ENCODE measurements at places on chromosomes 2 and 18. TPM values are rescaled to one million over a fixed set of nuclear protein-coding genes. Genes with fewer than 3 reads are reported as not detected.

The RAB6D gene
- total RNA-seq = not detected

DNA sequence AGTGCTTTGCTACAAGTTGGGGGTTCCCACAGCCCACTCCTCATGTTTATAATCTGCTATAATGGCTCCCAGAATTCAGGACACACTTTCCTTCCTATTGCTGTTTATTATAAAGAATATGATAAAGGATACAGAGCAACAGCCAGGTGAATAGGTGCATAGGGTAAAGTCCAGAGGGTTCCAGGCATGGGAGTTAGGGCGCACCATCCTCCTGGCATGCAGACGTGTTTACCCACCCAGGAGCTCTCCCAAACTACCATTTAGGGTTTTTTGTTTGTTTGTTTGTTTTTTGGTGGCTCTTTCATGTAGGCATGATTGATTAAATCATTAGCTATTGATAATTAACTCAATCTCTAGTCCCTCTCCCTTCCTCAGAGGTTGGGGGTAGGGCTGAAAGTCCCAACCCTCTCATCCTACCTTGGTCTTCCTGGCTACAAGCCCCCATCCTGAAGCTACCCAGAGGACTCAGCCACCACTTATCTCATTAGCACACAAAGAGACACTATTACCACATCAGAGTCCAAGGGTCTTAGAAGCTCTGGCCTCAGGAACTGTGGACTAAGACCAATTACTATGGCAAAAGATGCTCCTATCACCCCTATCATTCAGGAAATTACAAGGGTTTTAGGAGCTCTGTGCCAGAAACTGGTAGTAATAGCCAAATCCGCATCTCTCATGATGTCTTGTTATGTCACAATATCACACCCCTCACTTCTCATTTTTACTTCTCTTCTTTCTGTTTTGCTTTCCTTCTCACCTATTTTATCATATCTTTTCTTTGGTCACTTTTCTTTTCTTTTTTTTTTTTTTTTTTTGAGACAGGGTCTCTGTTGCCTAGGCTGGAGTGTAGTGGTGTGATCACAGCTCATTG lies 154.9 kb upstream of the TTC39C start:
- ATAC-seq = no peak

DNA sequence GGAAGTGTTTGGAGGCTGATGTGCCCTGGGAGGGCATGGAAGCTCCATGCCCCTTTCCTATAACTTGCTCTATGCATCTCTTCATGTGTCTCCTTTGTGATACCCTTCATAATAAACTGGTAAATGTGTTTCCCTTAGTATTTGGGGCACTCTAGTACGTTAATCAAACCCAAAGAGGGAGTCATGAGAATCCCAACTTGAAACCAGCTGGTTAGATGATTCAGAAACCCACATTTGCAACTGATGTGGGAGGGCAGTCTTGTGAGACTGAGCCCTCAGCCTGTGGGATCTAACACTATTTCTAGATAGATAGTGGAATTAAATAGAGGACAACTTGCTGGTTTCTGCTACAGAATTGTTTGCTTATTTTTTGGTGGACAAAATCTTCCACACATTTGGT lies 20.3 kb downstream of the ANKRD30B start:
- ATAC-seq = no peak

DNA sequence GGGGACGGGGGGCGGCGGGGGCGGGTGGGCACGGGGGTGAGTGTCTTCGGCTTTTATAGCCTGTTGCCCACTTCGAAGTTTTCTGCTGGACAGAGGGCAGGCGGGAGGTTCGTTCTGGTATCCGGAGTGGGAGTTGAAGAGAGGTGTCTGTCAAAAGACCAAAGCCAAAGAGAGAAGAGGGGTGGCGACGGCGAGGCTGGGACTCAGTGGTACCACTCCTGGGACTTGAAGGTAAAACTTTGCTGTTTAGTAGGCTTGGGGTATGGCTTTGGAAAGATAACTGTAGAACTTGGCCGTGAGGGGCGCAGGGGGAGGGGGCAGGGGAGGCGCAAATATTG lies 215.8 kb upstream of the DTNA start:
- no peak for ATAC-seq

The DSC3 gene
- 319 TPM for total RNA-seq

The PAX8 gene
- 6.1 TPM for total RNA-seq

DNA sequence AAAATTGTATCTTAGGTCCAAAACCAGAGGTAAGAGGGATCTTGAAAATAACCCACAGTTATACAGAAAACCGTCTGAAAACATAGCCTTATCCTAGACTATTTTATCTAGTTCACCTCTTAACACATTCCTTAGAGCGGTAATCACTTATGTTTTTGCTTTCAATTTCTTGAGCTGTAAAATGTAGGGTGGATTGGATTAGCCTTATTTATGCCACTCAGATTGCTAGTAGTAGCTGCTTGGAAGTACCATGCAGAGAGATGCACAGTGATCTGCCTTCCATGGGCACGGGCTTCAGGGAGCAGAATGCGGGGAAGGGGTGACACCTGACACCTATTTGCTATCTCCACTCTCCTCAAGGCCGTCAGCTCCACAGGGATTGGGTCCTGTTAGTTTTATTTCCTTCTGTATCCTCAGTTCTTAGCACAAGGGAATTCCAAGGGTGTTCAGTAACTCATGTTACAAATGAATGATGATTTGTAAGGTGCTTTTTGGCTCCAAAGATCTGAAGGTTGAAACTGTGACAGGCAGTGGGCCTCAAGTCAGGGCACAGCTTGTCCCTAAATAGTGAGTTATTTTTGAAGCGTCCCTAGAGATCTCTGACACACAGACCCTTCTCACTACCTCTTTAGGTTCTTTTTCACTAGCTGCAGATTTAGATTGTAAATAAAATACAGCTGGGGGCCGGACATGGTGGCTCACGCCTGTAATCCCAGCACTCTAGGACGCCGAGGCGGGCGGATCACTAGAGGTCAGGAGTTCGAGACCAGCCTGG lies 64.0 kb upstream of the PMAIP1 start:
- no peak for ATAC-seq

The GCC2 gene
- total RNA-seq = 11.0 TPM

DNA sequence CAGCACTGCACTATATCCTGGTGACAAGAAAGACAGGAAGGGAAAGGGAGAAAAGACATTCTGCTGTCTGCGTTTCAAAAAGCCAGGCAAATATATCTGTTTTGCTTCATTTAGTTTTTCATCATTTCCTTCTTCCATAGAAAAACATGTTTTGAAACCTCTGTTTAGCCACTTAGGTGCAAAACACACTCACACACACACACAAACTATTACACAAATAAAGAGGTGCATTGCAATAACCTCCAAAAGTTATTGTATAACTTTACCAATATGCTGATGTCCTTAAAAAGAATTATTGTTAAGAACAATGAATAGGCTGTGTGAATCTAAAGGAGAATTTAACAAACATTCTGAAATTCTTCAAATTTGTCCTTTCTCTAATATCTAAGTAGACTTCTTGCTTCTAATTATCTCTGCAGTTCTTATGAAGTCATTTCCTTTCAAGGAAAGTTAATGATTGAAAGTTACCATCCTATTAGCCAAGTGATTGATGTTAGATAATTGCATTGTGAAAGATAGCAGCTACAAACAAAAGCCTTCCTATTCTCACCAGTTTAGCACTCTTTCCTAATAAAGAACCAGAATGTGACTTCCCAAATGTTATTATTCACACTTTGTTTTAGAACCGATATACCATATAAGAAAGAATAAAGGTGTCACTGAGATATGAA lies 516.7 kb downstream of the KCNJ3 start:
- ATAC-seq = no peak

The SLC4A5 gene
- total RNA-seq = 0.56 TPM

DNA sequence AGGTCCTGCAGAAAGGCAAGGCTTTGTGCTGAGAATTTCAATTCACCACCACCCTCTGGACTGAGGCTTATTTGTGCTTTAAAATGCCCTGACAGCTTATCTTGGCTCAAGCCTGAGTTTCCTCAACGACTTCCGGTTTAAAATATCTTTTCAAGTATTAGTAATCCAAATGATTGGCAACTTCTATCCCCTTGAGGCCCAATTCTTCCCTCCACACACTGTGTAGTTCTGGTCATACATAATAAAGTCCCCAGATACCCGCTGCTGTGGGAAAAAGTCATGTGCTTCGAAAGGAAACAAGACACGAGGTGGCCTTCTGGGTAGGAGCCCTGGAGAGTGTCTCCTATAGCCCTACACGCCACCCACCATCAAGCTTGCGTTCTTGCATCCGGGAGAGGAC lies 393.4 kb downstream of the ALK start:
- ATAC-seq = no peak

GRCh38 chr18:42813570-42813969 lies 301.9 kb downstream of the RIT2 start:
- ATAC-seq = no peak

The CRYBA2 gene
- not detected for total RNA-seq

- ATAC-seq = no peak
These were observed 2.0 kb upstream of the BOLA3 start for GRCh38 chr2:74149570-74150319.

The IL1RN gene
- total RNA-seq = 871 TPM

The LCT gene
- total RNA-seq = not detected

The C2orf81 gene
- total RNA-seq = 0.56 TPM

The NYAP2 gene
- total RNA-seq = 0.32 TPM

DNA sequence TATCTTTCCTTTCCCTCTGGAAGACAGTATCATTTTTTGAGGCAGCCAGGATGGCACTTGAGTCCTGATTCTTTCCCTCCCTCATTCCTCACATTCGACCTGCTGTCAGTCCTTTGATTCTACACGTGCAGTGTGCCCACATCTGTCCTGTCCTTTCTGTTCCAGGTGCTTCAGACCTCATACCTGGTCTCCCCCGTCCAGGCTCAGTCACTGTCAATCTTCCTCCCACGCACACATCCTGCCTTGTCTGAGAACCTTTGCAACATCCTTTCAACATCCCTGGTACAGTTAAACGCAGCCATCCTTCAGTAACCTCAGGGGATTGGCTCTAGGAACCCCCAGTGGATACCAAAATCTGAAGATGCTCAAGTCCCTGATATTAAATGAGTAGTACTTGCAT lies 10.1 kb downstream of the BCL2 start:
- ATAC-seq = no peak

DNA sequence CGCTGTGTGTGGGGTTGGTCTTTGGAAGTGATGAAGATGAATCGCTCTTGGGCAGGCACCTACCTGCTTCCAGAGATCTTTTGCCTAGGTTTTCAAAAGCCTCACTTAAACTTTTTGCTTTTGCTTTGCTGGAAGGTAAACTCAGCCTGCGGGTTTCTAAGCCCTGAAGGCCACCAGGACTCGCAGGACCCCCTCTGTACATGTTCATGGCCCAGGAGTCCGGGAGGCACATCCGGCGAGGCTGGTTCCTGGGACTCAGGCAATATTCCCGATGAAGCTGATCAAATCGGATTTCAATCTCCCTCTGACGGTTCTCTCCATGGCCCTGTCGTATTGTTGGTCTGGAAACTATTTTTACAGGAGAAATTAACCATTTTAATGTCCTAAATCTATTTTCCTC lies 13.2 kb downstream of the HJURP start:
- ATAC-seq = no peak

DNA sequence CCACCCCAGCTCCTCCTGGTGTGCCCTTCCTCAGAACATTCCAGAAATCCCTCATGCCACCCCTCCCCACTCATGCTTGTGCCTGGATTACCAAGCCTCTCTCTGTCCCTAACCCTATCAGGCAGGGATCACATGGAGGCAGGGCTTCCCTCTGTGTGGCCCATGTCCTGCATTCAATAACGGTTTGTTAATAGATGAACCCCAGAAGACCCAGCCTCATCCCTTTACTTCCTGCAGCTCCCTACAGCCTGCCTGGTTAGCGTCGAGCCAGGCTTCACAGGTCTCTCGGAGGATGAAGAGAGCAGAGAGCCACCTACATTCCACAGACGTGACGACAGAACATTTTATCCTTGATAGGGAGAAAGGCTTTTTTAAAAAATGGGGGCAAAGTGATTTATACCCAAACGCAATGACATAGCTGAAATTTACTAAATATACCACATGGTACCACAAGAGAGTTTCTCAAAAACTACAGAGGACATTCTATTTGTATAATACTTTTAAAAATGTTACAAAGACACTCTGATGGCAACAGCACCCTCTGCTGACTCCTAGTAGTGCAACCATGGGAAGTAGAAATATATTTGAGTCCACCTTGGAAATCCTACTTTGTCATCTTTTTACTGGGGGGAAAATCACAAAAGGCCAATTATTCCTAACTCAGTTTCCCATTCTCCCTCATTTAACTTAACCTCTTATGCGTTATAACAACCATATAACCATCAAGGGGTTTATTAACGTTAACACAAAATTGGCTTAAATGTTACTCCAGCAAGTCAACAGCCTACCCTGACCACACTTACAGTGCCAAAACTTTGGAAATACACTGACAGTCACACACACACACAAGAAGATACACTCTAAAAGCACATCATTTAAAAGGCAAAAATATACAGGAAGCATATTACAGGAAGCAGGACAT lies 30.7 kb downstream of the FBXO15 start:
- ATAC-seq = no peak

The RAB17 gene
- 7.8 TPM for total RNA-seq

The SKA1 gene
- total RNA-seq = 7.0 TPM

GRCh38 chr2:216051350-216051749 lies 30.3 kb downstream of the PECR start:
- ATAC-seq = no peak

The KCNS3 gene
- 3.4 TPM for total RNA-seq

The SEPTIN10 gene
- 72.6 TPM for total RNA-seq

- ATAC-seq = no peak
These were observed 37.5 kb downstream of the ITGB1BP1 start for GRCh38 chr2:9385841-9386240.

DNA sequence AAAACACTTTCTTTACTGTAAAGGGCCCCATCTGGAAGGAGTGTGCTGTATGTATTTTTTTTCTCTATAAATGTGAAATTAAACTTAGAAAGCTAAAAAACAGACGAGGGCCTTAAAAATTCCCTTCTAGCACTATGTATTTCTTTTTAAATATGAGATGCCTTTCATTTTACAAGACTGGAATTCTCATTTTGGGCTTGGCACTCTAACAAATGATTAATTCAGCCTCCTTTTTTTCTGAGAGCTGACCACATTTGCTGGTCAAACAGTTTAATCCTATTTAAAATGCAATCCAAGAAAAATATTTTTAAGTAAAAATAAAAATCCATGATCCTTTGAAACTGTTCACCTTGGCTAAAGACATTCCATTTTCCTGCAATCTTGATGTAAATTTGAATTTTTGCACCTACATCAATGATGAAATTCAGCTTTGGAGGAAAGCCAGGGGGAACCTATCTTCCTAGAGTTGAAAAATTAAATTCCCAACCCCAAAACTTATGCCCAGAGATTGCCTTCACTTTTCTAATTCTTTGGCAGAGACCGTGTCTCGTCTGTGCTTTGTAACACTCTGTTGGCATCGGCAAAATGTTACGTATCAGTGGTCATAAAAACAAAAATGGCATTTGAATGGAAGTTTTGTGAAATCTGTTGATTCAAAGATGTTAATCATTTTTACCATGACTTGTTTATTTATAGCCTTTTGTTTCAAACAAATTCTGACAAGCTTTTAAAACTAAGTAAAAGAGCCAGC lies 284.5 kb downstream of the ZNF521 start:
- no peak for ATAC-seq

GRCh38 chr2:47307066-47307465 lies 95.9 kb upstream of the MSH2 start:
- no peak for ATAC-seq

Measured in esophagus mucosa (tissue), 1 donor.